ENCODE measurements at places on chromosomes 4 and X.
A peak's percentile ranks its signal among the peaks of the same experiment; 100 is the strongest.

DNA sequence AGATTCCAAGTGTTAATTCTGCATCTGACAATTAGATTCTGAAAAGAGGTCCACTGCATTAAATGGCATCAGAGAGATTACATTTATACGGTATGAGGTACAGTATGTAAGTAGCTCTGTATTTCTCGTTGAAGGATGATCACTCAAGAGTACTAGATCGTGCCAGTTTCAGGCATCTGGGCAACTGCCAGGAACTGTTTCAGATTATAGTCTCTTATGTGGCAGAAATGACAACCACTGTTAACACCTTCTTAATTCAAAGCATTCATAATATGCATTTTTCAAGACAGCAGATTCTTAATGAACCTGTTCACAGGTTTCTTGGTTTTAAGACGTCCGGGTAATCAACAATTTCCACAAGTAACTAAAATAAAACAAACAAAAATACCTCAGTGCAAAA, 1.6 kb downstream of the ANKRD50 start:
- peak; percentile 32 for DNase-seq

DNA sequence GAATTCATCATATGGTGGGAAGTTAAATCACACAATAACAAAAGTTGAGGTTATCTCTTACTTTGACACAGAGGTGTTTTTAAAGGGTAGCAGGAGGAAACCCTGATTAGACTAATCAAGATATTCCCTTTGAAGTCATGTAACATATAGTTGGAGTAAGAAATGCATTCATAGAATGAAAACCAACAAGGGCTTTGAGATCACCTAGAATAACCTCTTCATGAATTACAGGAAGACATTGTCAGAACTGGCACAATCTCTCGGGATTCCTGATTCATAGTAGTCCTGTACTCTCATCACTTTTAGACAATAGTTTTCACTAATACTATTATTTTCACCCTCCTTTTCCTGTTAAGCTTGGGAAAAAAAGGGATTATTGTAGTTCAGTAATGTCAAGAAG, 170.2 kb downstream of the PPP3CA start:
- no peak for DNase-seq

- DNase-seq = no peak
Measured at GRCh38 chr4:26765515-26765914, 95.1 kb upstream of the STIM2 start.

DNA sequence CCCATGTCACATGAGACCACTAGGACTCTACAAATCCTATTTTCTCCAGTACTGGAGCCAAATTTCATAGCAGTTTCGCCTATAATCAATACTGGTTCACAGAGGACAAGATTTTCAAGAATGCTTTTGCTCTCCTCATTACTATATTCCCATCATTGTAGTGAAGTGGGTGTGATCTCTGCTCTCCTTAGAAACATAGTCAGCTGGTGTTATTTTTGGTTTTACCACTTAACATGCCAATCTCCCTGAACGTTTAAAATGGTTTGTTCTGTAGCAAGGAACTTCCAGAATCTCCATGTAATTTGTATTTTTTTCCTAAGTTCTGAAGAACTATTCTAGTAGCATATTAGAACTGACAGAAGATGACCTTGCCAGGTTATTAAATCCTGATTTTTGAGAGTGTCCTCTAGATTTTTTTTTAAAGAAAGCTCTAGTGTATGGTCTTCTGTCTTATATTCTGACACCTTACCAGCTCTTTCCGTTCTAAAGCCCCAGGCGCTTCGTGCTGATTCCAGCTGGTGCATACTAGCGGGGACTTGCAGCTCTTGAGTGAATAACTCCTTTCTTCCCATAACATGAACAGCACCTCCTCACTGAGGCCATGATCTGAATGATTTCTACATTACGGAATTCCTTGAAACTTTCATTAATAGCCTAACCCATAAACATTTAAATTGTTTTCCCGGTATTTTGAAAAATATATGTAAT, 1372.9 kb downstream of the TECRL start:
- no peak for DNase-seq

DNA sequence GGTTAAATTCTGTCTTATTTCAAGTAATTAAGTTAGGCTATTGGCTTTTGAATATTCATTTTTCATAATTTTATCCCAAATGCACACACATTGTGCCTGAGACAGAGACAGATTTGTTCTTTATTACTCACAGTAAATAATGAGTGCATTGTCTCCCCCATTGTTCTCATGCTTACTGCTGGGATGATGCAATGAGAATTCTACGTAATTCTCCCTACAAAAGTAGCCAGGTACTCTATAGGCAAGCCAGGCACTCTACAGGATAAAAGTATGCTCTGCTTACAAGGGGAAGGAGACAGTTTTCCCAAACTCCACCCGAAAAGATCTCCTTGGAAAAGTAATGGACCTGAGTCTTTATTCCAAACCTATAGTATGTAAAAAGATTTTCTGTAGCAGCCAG, 1890.7 kb upstream of the PCDH10 start:
- no peak for DNase-seq

GRCh38 chrX:107738272-107738671, 37.3 kb downstream of the TSC22D3 start:
- no peak for DNase-seq

- DNase-seq = no peak
Measured at GRCh38 chrX:1587161-1587560, 4.2 kb upstream of the AKAP17A start.

DNA sequence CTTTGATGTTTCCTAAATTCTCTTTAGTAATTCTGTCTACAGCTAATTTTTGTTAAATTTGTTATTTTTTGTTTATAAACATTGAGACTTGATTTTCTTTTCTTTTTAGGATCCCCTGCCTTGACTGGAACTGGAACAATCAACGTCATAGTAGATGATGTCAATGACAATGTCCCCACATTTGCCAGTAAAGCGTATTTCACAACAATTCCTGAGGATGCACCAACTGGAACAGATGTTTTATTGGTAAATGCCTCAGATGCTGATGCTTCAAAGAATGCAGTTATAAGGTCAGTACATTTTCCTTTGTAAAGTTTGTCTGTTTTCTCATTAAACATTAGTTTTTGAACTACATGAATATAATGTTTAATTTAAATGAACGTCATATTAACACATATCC, 119.4 kb downstream of the FAT4 start:
- DNase-seq = peak; percentile 3

GRCh38 chr4:128338634-128339355, 51.2 kb upstream of the PGRMC2 start:
- peak; percentile 34 for DNase-seq

- DNase-seq = no peak
Measured at GRCh38 chr4:48082956-48083355, 51.1 kb downstream of the TXK start.

GRCh38 chrX:149937871-149938426, 342 bp downstream of the EOLA2 start:
- DNase-seq = no peak

- no peak for DNase-seq
Measured at GRCh38 chr4:142402900-142403299, 443.2 kb downstream of the INPP4B start.
